HS-27A (cell line): ENCODE measurements at places on chromosomes 6 and 20.

DNA sequence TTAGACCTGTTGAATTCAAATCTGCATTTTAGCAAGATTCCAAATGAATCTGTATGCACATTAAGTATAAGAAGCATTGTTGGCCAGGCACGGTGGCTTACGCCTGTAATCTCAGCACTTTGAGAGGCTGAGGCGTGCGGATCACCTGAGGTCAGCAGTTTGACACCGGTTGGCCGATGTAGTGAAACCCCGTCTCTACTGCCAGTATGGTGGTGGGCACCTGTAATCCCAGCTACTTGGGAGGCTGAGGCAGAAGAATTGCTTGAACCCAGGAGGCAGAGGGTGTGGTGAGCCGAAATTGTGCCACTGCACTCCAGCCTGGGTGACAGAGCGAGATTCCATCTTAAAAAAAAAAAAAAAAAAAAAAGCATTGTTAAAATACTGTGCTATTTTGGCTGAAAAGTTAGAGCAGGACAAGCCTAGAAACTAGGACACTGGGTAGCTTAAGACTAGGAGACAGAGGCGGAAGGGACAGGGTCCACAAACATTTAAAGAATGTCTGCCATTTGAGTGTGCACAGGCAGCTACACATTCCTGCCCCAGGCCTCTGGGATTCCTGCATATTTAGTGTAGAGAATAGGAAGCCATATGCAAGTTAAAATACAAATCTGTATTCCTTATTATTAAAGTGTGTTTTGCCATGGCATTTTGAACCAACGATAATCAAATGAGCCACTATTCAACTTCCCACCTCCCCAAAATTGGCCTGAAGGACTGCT is 45.1 kb upstream of the EEF1A1 start:
- peak; percentile 61 for DNase-seq

DNA sequence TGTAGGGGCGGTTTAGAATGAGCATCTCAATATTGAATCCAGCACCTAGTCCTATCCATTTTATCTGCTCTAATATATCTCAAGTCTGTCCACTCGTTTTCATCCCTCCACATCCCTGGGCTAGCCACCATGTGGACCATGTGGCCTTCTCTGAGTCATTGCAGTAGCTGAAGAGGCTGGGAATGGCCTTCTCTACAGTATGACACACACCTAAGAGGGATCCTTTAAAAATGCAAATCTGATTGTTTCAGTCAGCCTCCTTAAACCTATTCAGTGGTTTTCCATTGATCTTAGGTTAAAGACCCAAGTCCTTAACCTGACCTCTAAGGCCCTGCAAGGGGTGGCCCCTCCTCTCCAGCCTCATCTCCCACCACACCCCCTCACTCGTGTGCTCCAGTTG is 9.4 kb downstream of the RING1 start:
- DNase-seq, result no peak

GRCh38 chr6:48078120-48078519 is 32.9 kb downstream of the PTCHD4 start:
- DNase-seq, result no peak

DNA sequence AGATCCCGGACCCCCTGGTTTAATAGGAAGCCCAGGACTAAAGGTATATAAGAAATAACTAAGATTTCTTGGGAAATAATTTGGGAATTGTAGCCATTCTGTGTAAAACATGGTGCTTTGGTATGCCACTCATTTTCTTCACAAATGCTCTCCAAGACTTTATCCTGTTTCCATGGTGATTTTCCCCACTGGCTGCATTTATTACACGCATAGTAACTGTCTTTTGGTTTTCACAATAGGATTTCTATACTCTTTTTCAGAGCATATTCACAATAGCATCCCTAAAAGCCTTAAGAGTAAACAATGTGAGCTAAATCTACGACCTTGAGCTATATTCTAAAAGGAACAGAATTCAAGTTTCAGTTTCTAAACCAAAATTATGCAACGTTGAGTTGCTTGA is 160.8 kb downstream of the COL9A1 start:
- DNase-seq, result no peak

- no peak for DNase-seq
These were observed 108.4 kb downstream of the HUS1B start for GRCh38 chr6:548517-548916.

DNA sequence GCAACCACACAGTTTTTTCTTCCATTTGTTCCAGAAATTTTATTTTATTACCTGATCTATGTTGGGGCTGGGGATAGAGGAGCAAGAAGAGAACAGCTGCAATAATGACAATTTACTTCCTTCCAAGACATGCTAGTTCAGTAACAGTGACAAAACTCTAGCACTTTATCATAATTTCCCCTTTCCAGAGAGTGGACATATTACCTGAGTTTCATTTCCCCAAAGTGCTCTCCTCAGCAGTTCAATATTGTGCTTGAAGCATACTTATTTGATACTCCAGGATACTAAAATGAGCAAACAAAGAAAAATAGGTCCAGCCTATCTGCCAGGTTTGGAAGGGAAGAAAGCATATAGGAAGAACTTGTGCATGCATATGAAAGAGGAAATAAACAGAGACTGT is 157.7 kb downstream of the ID4 start:
- DNase-seq, result no peak

DNA sequence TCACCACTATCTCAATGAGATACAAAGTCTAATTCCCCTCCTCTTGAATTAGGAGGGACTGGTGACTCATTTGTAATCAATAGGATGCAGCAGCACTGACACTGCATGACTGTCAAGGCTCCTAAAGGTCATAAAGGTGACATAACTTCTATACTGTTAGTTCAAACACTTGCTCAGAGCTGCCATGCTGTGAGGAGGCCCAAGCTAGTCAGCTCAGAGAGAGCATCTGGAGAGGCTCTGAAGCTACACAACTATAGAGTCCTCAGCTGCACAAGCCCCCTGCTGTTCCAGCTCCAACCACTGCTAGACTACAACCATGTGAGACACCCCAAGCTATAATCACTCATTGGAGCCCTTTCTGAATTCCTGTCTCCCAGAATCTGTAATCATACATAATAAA is 17.0 kb upstream of the HEY2 start:
- DNase-seq, result no peak

GRCh38 chr20:57266291-57267157 is at the start of gene BMP7:
TSS of gene BMP7 (minus strand) at chr20:57266641. CDS start at chr20:57266122, 519 bp downstream.
- no peak for DNase-seq

GRCh38 chr6:90256698-90257485 is 39.8 kb downstream of the BACH2 start:
- DNase-seq, result no peak

GRCh38 chr20:8527998-8528723 is 396.1 kb downstream of the PLCB1 start:
- peak; percentile 66 for DNase-seq

- DNase-seq, result no peak
These were observed 1.4 kb downstream of the MPC1 start for GRCh38 chr6:166381381-166381732.

DNA sequence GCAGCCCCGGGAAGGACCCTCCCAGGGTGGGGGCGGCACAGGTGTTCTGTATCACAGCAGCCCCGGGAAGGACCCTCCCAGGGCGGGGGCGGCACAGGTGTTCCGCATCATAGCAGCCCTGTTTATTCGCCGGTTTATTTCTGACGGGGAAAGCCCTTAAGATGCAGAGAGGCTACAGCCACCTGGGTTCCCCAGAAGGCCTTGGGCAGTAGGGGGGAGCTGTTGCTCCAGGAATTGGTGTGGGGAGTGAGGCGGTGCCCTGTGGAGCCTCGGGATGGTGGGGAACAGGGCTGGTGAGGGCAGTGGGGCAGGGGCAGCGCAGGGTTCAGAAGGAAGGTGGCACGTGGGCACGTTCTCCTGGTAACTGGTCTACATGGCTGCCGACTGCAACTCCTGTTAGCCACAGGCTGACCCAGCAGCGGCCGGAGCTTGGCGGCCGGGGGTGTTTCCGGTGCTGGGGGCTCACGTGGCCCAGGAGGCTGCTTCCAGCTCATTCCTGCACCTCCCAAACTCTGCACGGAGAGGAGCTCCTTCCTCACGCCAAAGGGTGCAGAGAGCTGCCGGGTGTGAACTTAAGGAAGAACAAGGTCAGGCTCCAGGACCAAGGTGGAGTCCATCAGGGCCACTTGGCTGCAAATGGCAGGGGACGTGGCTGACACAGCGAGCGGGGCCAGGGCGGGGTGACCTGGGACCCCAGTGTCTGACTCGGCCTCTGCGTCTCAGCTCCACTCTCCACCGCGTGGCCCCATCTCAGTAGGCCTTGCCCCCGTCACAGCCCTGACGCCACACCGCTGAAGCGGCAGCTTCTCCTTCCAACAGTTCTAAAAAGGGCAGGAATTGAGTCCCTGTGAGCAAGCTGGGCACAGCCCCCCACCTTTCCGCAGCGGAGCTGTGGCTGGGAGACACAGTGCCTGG is 13.2 kb downstream of the SLCO4A1 start:
- DNase-seq, result no peak
